ENCODE measurements at places on chromosomes 16 and 17.

GRCh38 chr17:76176701-76177574, 35.9 kb upstream of the FOXJ1 start:
- no peak for DNase-seq

DNA sequence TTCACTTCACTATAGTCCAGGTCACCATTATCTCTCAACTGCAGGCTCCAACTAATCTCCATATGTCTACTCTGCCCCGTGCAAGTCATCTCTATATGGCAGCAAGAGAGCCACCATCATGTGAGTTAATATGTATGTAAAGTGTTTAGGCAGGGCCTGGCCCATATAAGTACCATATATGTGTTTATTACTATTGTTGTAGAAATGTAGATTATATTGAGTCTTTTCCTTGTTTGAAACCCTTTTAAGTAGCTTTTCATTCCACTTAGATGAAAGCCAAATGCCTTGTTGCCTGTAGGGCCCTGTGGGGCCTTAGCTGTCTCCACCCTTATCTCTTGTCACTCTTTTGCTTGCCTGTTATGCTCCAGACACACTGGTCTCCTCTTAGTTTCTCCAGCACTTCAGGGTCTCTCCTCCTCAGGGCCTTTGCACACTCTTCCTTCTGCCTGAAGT, 164.0 kb downstream of the PHKB start:
- no peak for DNase-seq

DNA sequence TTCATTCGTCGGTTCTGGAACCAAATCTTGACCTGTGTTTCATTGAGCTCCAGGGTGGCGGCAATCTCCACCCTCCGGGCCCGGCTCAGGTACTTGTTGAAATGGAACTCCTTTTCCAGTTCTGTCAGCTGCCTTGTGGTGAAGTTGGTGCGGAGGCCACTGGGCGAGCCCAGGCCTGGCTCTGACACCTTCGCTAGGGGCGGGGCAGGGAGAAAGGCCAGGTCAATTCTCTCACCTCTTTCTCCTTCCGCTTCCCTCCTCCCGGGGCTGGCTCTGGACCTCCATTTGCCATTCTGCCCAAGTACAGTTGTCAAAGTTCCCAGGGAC, 1.2 kb downstream of the HOXB1 start:
- no peak for DNase-seq

- no peak for DNase-seq
Measured at GRCh38 chr16:8667492-8667891, 6.9 kb upstream of the ABAT start.

- no peak for DNase-seq
Measured at GRCh38 chr17:34499576-34499975, 79.8 kb upstream of the TMEM132E start.

GRCh38 chr17:57597531-57598453, 147.3 kb downstream of the CCDC182 start:
- peak; percentile 86 for DNase-seq

DNA sequence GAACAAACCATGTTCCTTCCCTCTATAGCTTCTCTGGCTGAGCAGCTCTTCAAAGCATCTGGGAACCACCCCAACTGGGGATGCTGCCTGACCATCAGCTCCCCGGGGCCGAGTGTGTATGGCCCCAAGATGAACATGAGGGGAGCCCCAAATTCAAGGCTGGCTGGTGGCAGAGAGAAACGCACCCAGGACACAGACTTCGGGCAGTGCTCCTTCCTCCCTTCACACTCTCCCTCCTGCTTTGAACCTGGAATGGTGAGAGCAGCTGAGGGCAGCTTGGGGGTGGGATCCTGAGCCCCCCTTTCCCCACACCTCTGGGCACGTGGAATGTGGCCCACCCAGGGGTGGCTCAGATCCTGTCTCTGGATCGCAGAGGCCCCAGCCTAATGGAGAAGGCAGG, 17.2 kb downstream of the TLE7 start:
- DNase-seq = no peak

- peak; percentile 92 for DNase-seq
Measured at GRCh38 chr17:8785547-8786413, 13.4 kb downstream of the MFSD6L start.

DNA sequence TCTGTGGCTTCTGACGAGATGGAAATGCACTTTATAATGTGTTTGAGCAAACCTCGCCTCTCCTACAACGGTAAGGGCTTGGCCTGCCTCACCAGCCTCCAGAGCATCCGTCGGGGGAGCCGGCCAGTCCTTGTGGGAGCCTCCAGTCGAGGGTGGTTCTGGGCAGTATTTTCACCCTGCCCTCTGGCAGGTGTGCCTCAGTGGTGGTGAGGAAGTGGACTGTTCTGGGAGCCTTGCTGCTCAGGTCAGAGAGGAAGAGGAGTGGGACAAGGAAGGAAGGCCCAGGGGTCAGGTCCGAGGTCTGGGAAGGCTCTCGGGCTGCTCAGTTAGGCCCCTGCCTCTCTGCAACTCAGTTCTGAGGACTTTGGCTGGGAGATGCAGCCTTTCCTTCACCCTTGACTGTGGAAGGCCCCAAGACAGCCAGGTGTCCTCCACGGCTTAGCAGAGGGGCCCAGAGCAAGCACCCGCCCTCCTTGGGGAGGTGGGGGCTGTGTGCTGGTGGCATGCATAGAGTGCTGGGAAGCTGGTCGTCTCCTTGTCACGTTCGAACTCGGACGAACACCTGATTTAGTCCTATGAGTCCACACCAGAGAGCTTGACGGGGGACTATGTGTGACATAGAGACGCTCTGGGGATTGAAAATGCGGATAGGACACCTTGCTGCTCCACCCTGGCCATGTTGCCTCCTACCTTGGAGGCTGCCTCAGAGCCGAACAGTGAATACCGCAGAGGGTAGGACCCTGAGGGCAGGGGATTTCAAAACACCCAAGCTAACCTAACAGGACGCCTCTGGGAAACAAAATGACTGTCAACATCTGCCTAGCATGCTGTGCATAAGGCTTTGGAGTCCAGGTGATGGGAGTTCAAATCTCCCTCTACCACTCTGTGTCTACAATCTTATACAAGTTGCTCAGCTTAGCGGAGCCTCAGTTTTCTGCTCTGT, 22.7 kb downstream of the LDHD start:
- no peak for DNase-seq

GRCh38 chr17:3957735-3958599, 6.3 kb downstream of the ATP2A3 start:
- no peak for DNase-seq

DNA sequence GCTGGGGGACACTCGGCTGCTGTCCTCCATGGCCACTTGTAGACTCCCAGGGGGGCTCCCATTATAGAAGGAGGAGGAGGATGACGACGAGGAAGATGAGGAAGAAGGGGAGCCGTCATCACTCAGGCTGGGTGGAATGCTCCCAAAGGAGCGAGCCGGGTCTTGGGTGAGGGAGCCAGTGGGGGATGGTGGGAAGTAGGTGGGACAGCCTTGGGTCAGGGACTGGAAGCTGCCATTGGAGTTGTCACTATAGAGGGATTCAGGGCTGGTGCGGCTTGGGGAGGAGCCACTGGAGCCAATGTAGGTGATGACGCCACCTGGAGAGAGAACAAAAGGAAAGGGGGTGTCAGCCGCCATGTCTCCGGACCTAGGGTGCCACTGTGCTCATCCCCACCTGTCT, 3.3 kb downstream of the NR1D1 start:
- no peak for DNase-seq

DNA sequence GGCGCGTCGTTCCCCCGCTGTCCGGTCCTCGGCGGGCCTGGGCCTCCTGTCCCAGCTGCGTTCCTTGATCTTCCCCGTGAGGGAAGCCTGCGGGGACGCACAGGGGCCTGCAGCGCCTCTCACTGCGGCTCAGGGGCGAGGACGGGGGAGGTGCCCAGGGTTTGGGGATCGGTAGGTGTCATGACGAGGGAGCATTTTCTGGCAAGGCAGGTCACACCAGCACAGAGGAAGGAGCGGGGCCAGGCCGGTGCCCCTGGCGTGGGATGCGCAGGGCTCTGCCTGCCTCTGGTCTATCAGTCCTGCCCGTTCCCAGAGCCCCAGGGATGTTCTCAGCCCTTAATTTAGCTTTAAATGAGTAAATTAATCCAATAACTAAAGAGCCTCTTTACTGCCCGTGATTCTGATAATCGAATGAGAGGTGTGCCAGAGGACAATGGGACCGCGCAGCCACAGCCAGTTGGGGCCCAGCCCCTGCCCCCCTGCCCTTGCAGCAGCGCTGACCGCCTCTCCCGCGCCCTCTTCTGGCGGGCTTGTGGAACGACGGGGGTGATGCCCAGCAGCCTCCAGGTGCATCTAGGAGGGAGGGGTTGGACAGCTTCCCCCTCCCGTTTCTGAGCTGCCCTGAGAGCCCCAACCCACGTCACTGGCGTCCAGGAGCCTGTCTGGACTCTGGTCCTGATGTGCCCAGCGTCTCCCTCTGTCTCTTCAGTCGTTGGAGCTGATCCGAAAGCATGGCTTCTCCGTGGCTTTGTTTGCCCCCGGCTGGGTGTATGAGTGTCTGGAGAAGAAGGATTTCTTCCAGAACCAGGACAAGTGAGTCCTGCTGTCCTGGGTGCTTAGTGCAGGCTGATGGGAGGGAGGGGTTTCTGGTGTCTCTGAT, 7.9 kb downstream of the ENGASE start:
- peak; percentile 86 for DNase-seq

GRCh38 chr17:74757502-74757901, 9.1 kb downstream of the NHERF1 start:
- no peak for DNase-seq

DNA sequence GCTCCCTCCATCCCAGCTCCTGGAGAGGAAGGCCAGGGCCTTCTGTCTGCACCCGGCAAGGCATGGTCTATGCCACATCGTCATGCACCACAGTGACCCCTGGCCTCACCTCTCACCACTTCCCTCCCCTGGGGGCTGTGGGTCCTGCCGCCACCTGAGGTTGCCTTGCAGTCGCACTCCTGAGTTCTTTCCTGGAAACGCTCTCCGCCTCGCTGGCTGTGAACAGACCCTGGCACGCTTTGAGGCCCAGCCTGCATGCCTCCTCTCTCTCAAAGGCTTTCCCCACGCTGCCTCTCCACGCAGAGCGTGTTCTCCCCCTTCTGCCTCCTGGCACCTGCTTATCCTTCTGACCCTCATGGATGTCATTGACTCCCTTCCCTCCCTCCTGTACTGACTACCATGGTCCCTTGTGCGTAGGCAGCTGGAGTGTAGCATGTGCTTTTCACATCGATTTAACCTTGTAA, 45.4 kb downstream of the SEC14L1 start:
- DNase-seq = no peak

- DNase-seq = no peak
Measured at GRCh38 chr17:28662527-28662829, 473 bp downstream of the SUPT6H start.

- no peak for DNase-seq
Measured at GRCh38 chr17:10069301-10069700, 129.1 kb downstream of the GAS7 start.

DNA sequence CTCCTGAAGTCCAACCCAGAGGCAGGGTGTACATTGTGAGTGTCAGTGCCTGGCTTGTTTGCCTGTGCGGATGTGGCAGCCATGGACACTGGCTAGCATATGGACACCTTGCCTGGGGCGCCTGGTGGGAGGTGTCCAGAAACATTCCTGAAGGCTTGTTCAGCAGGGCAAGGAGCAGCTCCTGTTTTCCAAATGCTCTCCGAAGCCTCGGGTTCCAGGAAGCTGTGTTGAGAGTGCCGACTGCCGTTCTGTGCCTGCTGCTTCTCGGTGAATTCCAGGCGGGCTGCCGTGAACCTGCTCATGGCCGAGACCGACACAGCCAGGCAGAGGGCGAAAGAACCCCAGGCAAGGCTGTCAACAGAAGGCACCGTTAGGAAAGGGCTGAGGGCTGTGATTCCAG, 10.9 kb upstream of the DHRS7C start:
- DNase-seq = no peak

- no peak for DNase-seq
Measured at GRCh38 chr16:84643674-84644073, 4.6 kb upstream of the KLHL36 start.

All from ecto neural progenitor cell (in vitro differentiated cells).